ENCODE measurements at places on chromosomes 1 and 21.

DNA sequence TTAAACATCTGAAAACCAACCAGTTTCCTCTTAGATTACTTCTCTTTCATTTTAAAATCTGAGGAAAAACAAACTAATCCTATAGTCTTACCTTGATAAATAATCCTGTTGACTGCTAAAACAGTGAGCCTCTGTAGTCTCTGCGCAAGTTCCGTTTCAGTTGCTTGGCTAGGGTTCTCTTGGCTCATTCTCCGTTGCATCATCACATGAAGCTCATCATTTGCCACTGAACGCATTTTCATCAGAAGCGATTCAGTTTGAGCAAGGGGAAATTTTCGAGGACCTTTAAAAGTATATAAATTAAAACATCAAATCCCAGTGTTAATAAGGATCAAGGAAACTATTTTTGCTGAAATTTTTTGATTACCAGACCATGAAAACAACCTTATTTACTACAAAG lies 96.7 kb upstream of the GNG4 start:
- DNase-seq: no peak

DNA sequence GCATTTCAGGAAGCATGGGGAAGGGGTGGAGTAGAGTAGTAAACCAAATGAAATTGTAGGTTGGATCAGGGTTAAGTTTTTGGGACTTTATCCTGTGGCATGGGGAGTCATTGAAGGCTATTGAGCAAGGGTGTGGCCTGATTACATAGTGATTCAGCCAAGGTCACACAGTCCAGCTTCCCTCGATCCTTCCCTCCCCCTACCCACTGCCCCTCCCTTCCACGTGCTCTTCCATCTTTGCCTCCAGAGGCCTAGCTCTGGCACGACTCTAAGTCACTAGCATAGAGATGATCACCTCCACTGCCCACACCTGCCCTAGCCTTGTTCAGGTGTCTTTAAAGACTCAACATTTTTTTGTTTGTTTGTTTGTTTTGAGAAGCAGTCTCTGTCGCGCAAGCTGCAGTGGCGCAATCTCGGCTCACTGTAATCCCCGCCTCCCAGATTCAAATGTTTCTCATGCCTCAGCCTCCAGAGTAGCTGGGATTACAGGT lies 37.2 kb upstream of the SLC9A1 start:
- DNase-seq: no peak

DNA sequence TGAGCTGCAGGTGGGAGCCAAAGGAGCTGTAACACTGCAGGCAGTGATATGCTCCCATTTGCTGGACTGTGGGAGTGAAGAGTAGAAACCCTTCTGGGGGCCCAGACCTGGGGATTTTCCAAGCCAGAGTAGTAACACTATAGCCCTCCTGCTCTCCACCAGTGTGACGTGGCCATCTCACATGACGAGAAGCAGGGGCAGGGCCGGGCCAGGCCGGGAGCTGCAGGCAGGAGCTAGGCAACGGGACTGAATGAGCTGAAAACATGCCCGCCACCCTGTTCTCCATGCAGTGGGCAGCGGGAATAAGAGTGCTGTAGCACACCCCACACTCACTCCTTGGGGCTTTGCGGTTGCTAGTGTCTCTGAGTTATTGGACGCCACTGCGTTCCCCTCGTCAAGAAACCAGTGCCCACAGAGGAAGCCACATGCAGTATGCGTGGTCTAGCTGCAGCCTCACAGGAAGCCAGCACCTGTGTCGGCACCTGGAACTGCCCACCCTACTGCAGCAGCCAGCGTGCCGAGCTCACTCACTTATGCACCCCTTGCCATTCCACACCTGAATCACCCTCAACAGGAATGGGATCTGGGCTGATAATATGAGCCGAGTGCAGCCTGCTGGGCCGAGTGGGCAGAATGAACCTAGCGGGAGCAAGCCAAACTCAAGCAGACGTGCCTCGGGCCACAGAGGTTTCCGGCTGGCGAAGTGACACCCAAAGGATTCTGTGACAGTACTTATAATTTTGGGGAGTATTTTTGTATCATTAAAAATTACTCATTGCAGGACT lies 1389.6 kb downstream of the KCNT2 start:
- no peak for DNase-seq

DNA sequence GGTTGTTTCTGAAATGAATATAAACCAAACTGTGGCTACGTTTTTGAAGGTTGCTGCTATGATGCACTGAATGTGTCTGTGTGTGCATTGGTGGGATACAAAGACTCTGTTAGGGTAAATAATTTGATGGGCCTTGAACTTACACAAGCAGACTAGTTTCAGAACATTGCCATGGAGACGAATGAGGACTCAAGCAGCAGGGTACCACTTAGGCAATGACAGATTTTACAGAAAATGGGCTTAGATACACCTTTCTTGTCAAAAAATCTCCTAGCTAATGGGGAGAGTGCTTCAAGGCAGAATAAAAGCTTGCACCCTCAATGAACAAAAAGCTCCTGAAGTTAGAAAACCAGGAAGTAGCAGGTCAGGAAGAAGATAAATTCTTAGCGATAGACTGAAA lies 55.7 kb downstream of the IER5 start:
- no peak for DNase-seq

- DNase-seq: no peak
These were observed 40.2 kb downstream of the PGBD5 start for GRCh38 chr1:230385930-230386329.

DNA sequence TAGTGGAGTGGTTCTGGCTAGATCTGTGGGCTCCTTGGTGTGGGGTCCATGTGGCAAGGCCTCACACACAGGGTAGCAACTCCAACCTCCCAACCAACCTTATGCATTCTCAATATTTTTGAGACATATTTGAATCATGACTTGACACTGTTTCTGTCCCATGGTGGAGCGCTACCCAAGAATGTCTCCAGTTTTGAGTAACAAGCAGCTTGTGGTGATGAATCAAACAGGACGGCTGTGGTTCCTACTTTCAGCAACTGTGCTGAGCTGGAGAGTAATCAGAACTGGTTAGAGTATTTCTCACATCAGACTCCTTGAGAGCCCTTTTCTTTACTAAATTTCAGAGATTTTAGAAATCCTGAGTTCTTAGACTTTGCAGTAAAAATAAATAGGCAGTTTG lies 3.1 kb downstream of the LCE3D start:
- DNase-seq: no peak

DNA sequence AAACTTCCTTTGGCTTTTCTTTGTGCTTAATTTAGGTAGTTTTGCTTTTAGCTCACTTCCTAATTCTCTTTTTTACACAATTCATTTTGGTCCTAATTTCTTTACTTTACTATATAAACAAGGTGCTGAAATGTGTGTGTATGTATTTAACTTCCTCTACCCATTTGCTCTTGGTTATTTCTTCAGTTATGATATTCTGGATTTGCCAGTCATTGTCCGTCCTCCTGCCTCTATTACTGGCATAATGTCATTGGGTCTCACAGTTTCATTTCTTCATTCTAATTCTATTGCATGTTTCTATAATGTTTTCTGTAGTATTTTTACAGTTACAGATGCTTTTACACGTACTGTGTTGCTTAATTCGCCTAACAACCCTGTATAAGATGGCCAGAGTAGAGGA lies 96.2 kb downstream of the ZMYM4 start:
- no peak for DNase-seq

DNA sequence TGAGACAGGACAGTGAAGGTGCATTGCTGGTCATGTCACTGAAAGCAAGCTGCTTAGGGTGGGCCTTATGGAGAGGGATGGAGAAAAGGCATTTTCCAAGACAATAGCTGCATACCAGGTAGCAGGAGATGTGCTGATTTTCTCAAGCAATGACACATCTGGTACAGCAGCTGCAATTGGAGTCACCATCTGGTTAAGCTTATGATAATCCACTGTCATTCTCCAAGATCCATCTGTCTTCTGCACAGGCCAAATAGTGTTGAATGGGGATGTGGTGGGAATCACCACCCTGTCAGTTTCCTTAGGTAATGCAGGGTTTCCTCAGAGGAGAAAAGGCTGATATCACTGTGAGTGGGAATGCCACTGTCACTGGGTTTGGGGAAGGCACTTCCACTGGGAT lies 54.6 kb downstream of the ADSS2 start:
- no peak for DNase-seq

DNA sequence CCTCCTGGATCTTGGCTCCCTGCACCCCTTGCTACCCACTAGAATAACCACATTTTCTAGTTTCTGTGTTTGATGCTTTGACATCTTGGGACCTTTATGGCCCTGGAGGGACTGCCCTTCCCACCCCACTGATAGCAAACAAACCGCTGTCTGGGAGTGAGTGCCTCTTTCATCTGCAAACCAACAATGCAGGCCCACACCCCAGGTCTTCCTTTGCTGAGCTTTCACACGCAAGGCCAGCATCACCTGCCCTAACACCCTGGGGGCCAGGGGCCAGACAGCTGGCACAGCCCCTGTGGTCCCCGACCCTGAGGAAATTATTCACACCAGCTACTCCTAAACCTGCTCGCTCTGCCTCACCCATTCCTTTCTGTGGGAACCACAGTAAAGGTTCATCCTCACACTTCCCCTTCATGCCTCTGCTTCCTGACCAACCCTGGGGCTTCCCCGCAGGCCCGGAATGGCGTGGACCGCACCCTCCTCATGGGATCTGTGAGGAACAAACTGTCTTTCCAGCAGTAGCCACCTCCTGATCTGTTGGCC lies 15.4 kb downstream of the SLC2A7 start:
- no peak for DNase-seq

DNA sequence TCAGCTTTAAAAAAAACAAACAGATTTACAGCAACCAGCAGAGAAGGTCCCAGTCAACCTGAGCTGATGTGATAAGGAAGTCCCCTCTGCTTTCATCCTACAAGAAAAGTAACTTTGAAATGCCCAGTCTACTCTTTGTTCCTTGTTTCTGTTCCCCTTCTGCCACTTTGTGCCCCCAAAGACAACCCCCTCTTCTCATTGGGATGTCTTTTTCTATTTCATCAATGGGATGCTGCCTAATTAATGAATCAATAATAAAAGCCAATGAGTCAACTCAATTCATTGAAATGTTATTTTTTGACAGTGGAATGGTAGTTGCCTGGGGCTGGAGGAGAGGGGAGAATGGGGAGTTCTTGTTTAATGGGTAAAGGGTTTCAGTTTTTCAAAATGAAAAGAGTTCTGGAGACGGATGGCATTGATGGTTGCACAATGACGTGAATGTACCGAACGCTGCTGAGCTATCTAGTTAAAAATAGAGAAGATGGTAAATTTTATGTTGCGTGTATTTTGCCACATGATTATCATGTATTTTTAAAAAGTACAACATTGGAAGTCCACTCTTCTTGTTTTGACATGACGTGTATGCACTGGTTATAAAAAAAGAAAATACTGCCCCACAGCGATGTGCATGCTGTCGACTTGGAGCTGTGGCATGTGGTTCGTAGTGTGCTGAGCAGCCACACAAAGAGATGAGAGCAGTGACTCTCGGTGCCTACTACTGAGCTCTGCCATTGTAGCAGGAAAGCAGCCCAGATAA lies 22.4 kb upstream of the PADI2 start:
- no peak for DNase-seq

DNA sequence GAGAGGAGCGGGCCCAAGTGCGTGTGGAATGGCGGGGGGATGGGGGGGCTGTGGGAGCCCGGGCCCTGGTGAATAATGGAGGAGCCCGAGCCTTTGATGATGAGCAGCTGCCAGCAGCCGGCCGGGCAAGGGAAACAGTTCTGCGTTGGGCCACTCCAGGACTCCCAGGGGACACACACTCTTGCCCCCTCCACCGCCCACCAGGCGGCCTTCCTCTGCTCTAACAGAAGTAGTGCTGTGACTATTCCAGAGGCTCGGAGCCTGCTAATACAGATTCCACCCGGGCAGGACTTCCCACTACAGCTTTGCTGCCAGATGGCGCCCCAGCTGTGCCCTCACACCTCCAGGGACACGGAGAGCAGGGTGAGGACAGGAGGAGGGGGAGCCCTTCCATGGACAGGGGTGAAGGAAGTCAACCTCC lies 48.2 kb upstream of the LRP8 start:
- DNase-seq: no peak

GRCh38 chr1:12573015-12573825 lies 44.8 kb downstream of the DHRS3 start:
- DNase-seq: no peak

GRCh38 chr1:38565020-38565491 lies 294.5 kb downstream of the RRAGC start:
- no peak for DNase-seq

DNA sequence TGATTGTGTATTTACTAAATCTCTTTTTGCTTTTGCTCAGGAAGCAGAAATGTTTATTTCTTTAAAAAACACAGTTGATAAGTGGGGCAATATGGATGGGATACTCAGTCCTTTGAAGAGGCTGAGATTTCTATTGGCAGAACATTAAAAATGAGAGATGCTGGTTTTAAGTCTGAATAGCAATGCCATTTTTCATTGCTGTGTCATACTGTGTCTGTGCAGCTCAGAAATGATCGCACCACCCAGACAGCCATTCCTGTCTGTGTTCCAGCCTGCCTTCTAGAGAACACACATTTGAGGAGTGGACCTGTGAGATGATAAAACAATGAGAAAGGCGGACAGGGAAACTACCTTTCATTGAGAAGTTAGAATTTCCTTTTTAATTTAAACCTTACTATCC lies 231.2 kb upstream of the USP24 start:
- no peak for DNase-seq

GRCh38 chr1:52444463-52444862 lies 40.1 kb downstream of the PRPF38A start:
- DNase-seq: no peak

- no peak for DNase-seq
These were observed 104.4 kb downstream of the PHTF1 start for GRCh38 chr1:113654883-113655282.

- DNase-seq: no peak
These were observed 1.1 kb downstream of the IGSF3 start for GRCh38 chr1:116666187-116667077.

DNA sequence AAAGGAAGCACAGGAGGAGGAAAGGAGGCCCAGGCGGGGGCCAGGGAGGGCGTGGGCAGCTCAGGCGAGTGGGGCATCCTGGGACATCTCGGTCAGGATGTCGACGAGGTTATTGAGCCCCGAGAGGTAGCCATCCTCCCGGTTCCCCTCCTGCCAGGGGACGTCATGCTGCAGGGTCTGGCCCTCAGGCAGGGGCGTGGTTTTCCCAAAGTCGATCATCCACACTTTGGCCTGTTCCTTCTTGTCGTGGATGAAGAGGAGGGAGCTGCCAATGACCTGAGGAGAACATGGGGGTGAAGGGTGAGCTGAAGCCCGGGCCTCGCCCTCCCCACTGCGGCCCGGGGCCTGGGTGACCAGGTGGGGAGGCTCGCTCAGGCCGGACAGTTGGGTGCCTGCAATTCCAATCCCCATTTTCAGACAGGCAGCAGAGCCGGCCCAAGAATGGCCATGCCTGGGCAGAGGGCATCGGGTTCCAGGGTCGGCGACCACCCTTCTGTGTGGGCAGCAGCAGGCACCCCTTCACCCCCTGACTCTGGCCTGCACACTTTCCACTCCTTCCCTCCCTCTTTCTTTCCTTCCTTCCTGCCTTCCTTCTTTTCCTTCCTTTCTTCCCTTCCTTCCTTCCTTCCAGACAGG lies 86.2 kb downstream of the STUM start:
- DNase-seq: no peak

DNA sequence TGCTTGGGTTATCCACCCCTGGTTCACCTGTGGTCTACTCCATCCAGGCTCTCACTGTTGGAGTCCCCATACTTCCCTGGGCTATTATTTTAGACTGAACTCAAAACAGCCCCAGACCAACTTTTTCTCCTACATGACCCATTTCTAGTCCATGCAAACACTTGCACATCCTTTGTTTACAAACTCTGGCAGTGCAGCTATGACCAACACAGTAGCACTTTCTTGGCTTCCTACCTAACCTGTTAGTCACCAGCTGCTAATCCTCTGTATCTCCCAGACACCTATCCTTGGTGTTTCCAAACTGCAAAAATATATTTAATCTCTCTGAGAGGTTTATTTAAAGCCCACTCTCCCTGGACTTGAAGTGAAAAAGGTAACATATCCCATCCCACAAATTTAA lies 90.8 kb downstream of the DDAH1 start:
- DNase-seq: no peak
